ENCODE measurements at places on chromosomes 2 and 18.

- DNase-seq = no peak
These were observed 266.7 kb downstream of the MEIS1 start for GRCh38 chr2:66701656-66702055.

- DNase-seq = no peak
These were observed 64.2 kb upstream of the ITGB6 start for GRCh38 chr2:160264308-160264707.

DNA sequence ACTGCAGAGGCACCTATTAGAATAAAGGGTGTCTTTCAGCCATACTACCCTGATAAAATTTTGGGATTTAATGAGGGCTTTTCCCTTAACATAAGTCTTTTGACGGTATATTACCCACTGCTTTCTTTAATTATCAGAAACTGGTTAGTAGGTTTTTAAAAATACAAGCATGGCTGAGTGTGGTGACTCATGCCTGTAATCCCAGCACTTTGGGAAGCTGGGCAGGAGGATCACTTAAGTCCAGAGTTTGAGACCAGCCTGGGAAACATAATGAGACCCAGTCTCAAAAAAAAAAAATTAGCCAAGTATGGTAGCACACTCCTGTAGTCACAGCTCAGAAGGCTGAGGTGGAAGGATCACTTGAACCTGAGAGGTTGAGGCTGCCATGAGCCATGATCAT lies 16.1 kb downstream of the CPSF3 start:
- DNase-seq = no peak

GRCh38 chr18:12861637-12862036 lies 22.4 kb downstream of the PTPN2 start:
- no peak for DNase-seq

- no peak for DNase-seq
These were observed 738.7 kb downstream of the EPHA4 start for GRCh38 chr2:220833446-220833845.

DNA sequence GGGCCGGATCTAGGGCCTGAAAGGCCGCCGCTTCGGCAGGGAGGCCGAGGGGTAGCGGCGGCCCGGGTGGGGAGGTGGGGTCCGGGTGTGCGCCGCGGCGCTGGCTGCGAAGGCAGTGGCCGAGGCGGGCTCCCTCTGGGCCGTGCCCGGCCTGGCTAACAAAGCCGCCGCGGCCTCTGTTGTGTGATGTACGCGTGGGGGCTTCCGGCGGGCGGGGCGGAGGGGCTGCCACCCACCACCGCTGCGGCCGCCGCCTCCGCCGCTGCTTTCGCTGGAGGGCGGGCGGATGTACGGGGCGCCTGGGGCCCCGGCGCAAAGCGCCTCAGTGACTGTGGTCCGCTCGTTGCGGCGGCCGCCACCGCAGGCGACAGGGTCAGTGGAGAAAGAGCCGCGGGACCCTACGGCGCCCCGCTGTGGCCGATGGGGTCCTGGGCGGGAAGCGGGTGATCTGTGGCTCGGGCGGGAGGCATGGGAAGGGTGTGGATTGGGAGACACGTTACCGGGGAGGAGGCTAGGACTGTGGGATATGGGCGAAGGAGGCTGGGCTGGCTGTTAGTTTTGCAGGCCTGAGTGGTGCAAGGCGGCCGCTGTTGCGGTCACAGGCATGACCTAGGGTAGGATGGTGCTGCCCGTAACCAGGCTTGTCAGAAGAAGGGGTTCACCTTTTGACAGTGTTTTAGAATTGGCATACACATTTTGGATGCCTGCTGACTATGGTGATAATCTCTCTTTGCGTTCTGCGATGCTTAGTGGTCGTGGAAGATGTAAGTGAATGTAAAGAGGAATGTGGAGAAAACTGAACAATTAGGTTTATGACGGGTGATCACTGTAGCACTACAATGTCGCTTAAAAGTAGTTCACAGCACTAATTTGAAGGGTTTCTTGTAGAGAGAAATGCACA lies 662 bp downstream of the BZW1 start:
- no peak for DNase-seq

DNA sequence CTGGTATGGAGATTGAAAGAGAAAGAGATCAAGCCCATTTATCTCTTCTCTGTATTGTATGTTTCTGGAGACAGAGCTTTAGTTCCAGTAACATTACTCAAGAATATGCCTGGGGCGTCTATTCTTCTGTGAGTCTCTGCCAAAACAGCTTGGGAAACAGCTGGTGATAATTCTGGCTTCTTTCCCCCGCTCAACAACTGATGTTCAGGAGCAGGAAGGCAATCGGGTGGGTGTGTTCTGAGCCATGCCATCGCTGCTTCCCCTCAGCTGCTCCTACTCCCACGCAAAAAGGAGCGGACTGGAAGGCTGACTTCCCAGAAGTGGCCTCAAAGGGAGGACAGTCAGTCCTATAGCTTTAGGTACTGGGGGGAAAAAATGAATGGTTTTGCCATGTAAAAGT lies 695.1 kb downstream of the PLCL1 start:
- DNase-seq = no peak

GRCh38 chr2:85717308-85718008 lies 23.3 kb downstream of the GNLY start:
- no peak for DNase-seq

GRCh38 chr2:160928854-160929301 lies 231.3 kb upstream of the TANK start:
- no peak for DNase-seq

GRCh38 chr18:26863122-26863879 lies 2.2 kb downstream of the AQP4 start:
- DNase-seq = no peak

All from kidney epithelial cell (primary cell).